ENCODE measurements at places on chromosomes 3 and 15.

GRCh38 chr3:56702490-56703315 is 19.6 kb upstream of the TASOR start:
- peak; percentile 54 for DNase-seq

- DNase-seq: no peak
Observed at GRCh38 chr3:194702545-194702944, 16.9 kb downstream of the FAM43A start.

DNA sequence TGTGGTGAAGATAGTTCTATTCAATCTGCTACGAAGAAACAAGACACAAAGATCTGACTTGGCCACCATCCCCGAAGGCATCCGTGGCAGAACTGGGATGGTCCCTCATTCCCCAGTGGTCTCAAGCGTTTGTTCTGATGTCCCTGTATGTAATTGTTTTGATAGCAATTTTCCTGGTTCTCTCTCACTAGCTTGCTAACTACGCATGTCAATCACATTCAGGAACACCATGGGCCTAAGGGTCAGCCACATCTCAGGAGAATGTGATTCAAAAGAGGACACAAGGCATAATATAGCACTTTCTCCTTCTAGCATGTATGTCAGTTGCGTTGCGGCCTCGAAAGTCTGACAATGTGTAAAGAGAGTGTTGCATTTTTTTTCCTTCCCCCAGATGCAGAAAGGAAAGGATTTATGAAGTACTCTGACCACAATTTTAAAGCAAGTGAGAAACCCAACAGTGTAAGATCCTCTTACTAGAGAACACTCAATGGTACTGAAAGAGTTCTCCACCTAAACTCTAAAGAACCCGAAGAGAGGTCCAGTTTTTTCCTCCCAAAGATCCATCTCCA is 32.0 kb upstream of the TCF12 start:
- peak; percentile 15 for DNase-seq

DNA sequence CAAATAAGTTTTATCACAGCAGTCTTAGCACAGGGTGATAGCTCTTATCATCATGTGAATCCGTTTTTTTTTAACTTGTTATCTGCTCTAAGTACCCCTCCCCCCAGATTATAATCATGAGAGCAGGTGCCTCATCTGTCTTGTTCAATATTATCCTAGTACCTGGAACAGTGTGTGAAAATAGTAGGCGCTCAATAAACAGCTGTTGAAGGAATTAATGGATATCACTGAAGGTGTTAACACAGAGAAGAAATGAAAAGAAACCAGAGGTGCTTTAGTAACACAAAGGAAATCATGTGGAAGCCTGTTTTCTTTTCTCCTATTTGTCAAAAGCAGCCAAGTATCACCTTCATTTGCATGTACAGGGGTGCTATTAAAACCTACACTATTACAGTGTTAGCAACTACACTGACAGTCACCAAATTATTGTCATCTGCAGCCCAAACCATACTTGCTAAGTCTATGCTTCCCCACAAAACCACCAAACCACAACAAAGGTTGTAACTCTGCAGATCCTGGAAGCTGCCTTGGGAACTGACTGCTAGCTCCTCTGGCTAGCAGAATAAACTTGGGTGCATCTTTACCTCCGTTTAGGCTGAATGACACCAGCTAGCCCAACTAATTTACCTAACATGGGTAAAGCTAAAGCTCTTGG is 2.9 kb downstream of the XPC start:
- DNase-seq: no peak

DNA sequence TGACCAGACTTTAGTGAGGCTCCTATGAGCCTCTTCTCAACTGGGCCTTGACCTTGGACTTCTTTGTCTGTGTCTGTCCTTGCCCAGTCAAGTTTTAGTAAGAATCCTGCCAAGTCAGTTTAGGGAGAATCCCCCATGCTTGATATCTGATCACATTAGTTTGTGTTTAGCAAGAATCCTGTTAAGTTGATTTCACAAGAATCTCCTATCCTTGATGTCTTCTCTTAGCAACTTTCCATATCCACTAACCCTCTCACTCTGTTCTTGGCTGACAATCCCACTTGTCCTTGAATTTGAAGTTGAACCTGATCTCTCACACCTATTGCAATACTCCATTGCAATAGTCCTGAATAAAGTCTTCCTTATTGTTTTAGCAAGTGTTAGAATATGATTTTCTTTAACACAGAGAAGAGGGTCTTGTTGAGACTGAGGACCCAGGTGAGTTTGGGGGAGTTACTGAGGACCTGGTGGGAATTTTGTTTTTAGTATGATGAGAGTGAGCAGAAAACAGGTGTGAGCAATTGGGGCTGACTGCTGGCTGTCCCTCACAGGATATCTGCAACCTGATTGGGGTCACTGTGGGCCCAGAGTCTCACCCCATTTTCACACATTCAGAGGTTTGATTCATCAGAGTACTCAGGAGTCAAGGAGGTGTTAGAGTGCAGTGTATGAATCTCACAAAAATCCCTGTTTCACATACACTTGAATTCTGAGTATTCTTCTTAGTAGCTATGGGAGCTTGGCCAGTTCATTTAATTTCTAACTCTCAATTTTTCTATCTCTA is 39.9 kb upstream of the TNFAIP8L3 start:
- DNase-seq: no peak

GRCh38 chr3:169227911-169228310 is 435.6 kb downstream of the MECOM start:
- DNase-seq: no peak

- DNase-seq: peak; percentile 40
Observed at GRCh38 chr3:1117843-1118473, 25.1 kb downstream of the CNTN6 start.

GRCh38 chr15:100588638-100589242 is 13.2 kb downstream of the LINS1 start:
- no peak for DNase-seq

DNA sequence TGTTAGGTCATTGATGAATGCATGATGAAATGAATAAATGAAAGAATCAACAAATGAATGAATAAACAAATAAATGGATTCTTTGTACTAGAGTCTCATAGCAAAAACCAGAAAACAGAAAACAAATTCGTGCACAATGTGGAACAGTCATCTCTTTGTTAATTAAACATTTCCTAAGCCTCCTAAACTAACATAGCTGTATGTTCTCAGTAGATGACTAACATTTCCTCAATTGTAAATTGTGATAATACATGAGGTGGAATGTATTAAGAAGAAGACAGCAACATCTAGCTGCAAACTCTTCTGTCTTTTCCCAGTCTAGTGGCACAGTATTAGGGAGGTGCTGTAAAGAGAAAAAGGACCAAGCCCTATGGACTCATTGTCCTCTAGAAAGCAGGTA is 1021.0 kb downstream of the MCTP2 start:
- no peak for DNase-seq

- DNase-seq: no peak
Observed at GRCh38 chr3:182913889-182914288, 66.4 kb downstream of the DCUN1D1 start.

- peak; percentile 68 for DNase-seq
Observed at GRCh38 chr3:116423374-116423773, 21.9 kb downstream of the LSAMP start.

GRCh38 chr3:46440531-46441294 is 24.0 kb downstream of the LTF start:
- no peak for DNase-seq

Data from head of caudate nucleus (tissue), 42 donors.